ENCODE measurements at places on chromosomes 5 and 9.

- DNase-seq = no peak
Observed at GRCh38 chr9:131117121-131117761, 8.1 kb upstream of the NUP214 start.

DNA sequence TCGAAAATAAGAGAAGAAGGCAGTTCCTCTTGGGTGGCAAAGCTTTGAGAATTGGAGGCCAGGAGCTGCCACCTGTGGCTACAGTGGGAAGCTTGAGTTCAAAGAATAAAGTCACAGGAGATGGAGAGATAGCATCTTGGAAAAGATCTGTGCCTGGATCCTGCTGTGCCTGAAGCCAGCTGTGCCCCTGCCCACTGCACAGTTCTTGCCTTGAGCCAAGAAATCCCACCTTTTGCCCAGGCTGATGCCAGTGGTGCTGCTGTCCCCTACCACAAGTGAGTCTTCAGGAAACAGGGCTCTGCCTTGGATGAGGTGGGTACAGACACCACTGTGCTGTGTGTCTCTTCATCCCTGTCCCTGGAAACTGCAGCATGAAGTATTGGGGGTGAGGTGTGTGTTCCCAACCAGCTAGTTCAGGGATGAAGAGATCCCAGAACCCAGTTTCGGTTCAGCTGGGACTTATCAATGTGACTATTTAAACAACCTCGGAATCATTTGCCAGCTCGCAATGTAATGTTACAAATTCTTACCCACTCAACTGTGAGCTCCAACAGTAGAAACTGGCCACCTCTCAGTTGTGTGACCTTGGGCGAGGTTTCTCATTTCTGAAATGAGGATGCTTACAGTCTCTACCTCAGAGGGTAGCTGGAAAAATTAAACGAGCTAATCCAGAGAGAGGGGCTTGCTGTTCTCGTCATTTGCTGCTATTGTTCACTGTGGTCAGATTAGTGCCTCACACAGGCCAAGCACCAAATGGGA is 5.9 kb downstream of the IER5L start:
- DNase-seq = no peak

DNA sequence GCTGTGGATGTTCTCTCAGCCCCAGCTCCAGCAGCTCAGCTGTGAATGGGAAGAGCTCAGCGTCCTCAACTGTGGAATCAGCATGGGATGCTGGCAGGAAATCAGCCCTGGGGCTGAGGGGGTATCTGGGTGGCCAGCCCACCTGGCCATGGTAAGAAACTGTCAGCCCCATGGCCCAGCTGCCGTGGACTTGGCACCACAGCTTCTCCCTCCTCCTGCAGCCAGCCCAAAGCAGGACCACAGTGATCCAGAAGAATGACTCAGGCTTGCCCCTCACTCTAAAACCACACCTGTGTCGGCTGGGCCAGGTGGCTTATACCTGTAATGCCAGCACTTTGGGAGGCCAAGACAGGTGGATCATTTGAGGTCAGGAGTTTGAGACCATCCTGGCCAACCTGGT is 48.0 kb downstream of the SAR1B start:
- DNase-seq = no peak

GRCh38 chr5:163248871-163249270 is 188.5 kb upstream of the CCNG1 start:
- DNase-seq = no peak

GRCh38 chr9:118230329-118230728 is 526.1 kb downstream of the TLR4 start:
- no peak for DNase-seq

- DNase-seq = no peak
Observed at GRCh38 chr5:135842737-135843136, 8.3 kb downstream of the SLC25A48 start.

GRCh38 chr9:114112325-114112724 is 13.2 kb upstream of the KIF12 start:
- no peak for DNase-seq

DNA sequence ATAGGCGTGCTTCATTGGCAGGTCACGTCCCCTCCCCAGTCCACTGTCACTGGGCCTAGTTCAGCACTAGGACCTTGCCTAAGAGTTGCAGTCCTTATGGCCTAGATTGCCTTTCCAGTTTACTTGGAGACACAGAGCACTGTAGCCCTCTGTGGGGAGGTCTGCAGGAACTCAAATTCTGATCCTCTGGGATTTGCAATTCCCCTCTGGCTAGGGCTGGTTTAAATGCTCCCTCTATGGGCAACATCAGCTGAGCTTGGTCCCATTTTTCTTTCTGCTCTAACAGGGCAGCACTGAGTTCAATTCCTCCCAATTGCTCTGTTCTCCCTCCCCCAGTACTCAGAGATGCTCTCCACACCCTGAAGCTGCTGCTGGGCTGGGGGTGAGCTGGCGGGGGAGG is 358.2 kb downstream of the HTR1A start:
- DNase-seq = no peak

DNA sequence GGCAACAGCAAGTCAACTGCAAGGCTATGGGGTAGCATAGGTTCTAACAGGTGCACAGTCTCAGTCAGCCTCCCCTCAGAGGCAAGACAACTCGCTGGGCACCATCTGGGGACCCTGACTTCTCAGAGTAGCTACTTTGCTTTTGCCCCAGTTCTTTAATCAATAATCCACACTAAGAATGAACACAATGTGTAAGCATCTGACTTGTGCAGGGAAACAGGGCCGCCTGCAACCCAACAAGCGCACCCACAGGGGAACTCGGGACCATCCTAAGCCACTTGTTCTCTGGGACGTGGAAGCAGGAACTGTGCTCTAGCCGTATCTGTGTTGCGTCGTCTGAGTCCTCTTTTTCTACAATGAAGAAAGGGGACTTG is 1.9 kb downstream of the MOB3B start:
- no peak for DNase-seq

GRCh38 chr5:93708442-93708841 is 33.0 kb downstream of the POU5F2 start:
- DNase-seq = no peak

- DNase-seq = no peak
Observed at GRCh38 chr5:151126199-151126645, 31.4 kb downstream of the ANXA6 start.

DNA sequence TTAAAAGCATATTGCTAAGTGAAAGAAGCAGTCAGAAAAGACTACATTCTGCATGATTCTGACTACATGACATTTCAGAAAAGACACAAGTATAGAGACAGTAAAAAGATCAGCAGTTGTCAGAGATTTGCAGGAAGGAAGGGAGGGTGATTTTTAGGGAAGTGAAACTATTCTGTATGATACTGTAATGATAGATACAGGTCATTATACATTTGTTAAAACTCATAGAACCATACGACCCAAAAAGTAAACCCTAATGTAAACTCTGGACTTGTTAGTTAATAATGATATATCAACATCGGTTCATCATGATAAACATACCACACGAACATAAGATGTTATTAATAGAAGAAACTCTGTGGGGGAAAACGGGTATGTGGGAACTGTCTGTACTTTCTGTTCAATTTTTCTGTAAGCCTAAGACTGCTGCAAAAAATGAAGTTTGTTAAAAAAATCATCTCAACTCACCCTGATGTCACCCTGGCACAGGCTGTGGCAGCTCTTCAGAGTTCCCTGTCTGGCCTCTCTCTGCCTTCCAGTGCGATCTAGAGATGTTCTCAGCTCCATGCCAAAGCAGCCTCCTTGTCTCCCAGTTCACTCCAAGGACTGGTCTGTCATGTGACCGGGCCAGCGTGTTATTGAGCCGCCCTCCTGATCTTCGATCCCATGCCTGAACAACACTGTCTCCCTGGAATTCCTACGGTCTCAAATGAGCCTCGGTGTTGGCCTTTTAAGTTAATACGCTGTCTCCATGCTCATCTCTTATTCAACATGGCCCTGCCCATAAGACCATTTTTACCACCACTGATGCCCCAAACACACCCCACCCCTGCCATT is 35.4 kb downstream of the PRLR start:
- DNase-seq = no peak

GRCh38 chr9:85223506-85224125 is 518.1 kb downstream of the AGTPBP1 start:
- no peak for DNase-seq

GRCh38 chr9:16450578-16450977 is 419.9 kb downstream of the BNC2 start:
- DNase-seq = no peak

GRCh38 chr5:118397236-118397635 is 591.1 kb downstream of the DTWD2 start:
- DNase-seq = no peak

DNA sequence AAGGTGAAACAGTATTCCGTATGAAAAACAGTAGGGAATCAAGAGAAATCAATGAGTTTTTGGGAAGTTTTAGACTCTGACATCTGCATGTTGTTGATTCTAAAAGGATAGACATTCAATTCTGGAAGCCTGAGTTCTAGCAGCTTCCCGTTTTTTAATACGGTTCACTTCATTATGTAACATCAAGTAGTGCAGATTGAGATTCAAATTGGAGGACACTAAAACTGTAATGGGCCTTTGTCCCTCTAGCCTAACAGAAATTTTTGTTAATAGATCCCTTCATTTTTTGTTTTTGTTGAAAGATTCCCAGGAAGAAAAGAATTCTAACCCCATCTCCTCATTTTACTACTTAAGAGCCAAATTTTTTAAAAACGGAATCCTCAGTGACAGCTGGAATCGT is 384.6 kb downstream of the SH3GL2 start:
- no peak for DNase-seq

GRCh38 chr9:91546574-91546973 is 122.9 kb upstream of the NFIL3 start:
- no peak for DNase-seq

DNA sequence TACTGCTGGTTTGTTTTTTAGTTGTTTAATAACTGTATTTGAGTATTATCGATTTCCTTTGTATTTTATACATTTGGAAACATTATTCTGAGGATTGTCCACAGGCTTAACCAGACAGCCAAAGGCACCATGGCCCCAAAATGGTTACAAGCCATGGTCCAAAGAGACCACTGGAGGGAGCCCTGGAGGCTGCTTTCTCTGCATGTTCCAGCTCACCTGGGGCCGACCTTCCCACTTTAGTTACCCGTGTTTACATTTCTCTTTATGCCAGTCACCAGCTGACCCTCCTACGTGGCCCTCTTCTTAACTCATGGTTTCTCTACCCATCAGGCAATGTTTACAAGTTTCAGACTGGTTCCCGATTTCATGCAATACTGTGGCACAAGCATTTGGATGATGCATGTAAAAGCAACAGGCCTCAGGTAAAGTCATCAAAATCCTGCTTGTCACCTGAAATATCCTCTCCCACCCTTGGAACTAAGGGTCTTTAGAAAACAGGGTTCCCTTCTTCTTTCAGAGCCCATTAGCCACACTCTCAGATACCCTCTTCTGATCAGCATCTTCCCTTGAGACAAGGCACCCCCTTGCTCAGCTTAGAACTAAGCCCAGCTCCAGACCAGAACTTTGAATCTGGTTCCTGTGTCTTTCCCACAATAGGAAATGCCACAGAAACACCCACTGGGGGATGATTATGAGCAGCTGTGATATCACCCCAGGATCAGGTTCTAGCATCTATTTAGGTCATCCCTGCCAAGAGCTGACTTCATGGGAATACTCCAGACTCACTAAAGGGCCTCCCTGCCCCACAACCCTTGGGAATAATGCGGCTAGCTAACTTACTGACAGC is 49.9 kb upstream of the GARNL3 start:
- no peak for DNase-seq

GRCh38 chr5:39273314-39273954 is 54.1 kb upstream of the FYB1 start:
- no peak for DNase-seq

DNA sequence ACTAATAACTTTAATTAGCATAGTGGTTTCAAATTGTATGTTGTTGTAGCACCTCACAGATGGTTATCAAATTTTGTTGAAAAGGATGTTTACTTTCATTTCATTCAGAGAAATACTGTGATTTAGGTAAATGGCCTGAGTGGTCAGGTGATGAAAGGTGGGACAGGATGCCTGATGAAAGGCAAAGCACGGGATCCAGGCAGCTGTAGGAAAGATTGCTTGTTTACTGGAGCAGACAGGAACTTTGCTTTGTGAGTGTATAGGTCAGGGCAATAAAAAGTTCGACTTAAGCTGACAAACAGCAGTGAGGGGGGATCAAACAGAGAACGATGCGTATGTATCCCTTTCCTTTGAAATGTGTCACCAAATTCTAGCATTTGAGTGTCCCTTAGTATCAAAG is 19.0 kb downstream of the KIAA1958 start:
- no peak for DNase-seq

- DNase-seq = no peak
Observed at GRCh38 chr9:72327631-72328030, 37.4 kb downstream of the ZFAND5 start.

DNA sequence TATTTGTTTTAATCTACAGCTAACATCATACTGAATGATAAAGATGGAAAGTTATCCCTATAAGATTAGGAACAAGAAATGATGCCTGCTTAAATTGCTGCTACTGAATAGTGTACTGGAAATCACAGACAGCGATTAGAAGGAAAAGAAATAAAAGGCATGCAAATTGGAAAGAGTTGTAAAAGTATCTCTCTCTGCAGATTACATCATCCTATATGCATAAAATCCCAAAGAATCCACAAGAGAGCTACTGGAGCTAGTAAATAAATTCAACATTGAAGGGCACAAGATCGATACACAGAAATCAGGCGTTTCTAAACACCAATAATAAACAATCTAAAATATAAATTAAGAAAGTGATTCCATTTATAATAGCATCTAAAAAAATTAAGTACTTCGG is 75.3 kb upstream of the SIMC1 start:
- DNase-seq = no peak

- DNase-seq = no peak
Observed at GRCh38 chr5:142317753-142318152, 7.1 kb downstream of the SPRY4 start.

GRCh38 chr9:134265078-134265477 is 61.2 kb upstream of the RXRA start:
- DNase-seq = no peak

GRCh38 chr5:7392693-7393024 is 3.3 kb upstream of the ADCY2 start:
- DNase-seq = no peak

GRCh38 chr9:13992138-13993088 is 321.5 kb downstream of the NFIB start:
- no peak for DNase-seq

DNA sequence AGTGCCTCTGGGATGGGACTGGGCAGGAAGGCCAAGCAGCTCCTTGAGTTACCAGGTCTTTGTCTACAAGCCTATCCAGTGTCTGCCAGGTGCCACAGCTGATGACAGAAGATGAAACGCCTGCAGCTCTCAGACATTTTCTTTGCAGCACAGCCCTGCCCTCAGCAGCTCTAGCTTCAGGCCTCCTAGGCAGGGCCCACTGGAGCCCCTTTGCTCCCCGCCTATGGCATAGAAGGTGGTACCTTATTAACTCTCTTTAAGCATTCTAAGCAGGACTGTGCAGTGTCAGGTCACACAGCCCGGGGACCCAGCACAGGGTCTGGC is 1.3 kb upstream of the SKP1 start:
- no peak for DNase-seq

DNA sequence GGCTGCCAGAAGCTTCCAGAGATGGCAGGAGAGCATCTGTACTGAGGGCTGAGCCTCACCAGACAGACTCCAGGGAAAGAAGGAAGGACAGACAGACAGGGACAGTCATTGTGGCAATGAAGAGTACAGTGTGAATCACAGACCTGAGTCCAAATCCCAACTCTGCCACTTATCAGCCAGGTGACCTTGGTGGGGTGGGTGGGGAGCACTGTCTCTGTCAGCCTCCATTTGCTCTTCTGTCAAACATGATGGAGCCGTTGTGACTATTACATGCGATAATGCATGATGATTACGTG is 85.9 kb upstream of the FSTL4 start:
- no peak for DNase-seq

Measured in cortex of kidney (tissue), 1 donor.